ENCODE measurements at places on chromosomes 6 and 20.

DNA sequence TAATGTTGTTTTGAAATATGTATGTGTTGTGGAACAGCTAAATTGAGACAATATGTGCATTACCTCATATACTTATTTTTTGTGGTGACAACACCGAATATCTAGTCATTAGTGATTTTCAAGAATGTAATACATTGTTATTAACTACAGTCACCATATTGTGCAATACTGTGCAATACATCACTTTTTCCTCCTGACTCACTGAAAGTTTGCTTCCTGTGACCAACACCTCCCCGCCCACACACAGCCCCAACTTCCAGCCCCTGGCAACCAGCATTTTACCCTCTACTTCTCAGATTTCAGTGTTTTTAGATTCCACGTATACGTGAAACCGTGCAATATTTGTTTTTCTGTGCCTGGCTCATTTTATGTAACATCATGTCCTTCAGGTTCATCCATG, 627.9 kb downstream of the PRKN start:
- peak; percentile 58 for DNase-seq

DNA sequence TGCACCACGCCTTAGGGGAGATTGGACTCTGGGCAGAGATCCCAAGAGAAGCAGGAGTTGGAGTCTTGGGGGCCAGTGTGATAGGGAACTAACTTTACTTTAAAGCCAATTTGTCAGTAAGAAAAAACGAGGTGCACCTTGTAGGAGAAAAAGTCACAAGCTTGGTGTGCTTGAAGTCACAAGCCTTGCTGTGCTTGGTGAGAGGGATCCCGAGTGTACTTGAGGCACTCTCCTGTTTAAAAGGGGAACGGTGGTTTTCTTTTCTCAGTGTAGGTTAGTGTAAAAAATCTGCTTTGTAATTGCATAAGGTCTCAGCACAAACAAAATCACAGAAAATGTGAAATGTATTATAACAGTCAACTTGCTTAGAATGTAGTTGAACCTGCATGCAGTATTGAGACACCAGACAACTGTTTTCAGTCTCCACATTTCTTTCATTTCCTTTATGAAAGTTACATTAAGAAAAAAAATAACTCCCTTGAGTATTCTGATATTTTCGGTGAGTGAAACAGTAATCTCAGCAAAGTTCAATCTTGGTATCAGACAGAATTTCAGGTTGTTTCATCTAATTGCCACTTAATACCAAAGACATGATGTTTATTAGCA, 111.1 kb upstream of the DUSP22 start:
- no peak for DNase-seq

DNA sequence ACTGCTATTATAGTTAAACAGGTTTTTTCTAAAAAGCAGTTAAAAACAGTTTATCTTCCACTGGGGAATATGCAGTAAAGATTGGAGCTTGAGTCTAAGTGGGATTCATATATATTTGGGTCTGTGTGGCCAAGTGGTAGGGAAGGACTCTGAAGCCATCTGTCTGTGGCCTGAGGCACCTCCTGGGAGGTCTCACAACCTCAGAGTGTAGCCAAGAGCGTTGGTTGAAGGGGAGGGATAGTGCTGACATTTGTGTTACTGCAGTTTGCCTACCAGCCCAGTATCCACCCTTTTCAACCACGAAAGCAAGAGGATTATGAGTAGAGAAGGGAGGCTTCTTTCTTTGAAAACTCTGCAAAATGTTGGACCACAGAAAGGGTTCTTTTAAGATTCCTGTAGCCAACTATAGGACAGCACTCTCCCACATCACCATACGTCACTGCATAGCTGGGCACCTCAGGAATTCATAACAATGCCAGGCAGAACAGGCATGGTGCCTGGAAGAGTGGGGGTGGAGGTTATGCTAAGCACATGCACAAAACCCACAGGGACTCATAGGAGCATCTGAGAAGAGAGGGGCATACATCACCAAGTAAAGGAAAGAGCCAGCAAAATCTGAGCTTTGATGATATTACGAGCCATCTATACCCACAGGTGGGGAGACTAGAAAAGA, 90.5 kb upstream of the HEY2 start:
- peak; percentile 11 for DNase-seq

DNA sequence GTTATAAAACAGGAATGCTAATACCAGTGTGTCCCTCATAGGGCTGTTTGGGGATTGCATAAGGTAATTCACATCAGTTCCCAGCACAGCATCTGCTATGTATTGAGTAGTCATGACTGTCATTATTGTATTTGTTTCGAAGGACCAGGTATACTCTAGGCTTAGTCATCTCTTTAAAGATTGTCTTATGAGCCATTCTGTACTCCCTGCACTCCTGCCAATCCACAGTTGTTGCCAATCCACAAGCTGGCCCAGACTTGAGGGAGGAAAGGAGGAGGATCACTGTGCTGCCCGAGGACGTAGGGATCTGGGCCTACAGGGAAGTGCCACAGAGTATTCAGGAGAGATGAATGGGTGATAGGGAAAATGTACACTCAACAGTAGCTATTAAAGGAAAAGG, 113.0 kb upstream of the TIAM2 start:
- DNase-seq = no peak

DNA sequence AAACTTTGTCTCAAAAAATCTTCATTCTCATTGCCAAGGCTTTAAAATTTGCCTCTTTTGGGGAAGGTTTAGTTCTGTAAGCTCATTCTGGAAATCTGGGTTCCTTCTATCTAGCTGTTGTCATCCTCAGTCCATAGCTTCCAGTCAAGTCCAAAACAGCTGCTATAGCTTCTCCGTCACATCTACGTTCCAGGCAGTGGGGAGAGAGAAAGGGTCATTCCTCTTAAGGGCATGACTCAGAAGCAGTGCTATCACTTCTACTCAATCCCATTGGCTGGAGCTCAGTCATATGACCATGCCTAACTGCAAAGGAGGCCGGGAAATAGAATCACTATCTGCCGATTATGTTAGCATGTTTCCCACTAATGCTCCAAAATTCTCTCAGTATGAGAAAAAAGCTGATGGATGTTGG, 141.4 kb upstream of the PTPN1 start:
- DNase-seq = no peak

DNA sequence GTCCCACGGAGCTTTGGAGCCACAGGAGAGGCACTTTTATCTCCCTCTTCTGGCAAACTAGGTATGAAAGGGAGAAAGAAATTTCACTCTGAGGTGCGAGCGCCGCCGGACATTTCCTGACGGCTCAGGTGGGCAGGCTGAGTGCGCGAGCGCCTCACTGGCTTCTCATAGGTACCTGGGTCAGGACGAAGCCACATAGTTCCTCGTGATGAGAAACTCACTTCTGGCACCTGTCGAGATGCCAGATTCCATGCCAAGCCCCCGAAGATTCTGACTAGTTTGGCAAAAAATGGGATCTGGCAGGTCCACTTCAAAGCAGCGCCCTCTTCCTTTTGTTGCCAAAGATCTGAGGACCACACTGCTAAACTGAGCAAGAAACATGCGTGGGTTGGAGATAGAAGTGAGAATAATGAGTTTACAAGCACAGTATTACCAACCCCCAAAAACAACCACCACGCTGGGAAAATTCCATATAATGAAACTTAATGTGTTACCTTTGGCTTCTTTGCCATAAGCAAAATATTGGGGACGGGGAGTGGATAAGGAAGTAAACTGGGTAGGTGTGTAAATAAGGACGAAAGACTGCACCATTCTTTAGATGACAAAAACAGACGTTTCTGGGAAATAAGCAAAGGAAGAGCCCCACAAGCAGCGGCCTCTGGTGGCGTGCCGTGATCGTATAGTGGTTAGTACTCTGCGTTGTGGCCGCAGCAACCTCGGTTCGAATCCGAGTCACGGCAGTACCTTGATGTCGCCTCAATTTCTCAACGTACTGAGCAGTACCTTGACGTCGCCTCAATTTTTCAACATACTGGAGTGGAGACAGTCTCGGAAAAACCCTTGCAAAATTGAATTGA, 89.8 kb upstream of the PRSS16 start:
- peak; percentile 61 for DNase-seq

DNA sequence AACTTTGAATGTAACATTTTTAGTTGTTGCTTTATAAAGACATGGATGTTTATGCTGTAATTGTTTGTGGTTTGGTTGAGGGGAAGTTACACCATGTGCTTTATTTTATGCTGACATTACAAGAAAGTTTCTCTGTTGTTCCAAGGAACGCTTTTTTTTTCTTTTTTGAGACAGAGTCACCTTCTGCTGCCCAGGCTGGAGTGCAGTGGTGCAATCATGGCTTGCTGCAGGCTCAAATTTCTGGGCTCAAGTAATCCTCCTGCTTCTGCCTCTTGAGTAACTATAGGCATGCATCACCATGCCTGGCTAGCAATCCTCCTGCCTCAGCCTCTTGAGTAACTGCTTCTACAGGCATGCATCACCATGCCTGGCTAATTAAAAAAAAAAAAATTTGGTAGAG, 21.0 kb upstream of the IFNGR1 start:
- no peak for DNase-seq

DNA sequence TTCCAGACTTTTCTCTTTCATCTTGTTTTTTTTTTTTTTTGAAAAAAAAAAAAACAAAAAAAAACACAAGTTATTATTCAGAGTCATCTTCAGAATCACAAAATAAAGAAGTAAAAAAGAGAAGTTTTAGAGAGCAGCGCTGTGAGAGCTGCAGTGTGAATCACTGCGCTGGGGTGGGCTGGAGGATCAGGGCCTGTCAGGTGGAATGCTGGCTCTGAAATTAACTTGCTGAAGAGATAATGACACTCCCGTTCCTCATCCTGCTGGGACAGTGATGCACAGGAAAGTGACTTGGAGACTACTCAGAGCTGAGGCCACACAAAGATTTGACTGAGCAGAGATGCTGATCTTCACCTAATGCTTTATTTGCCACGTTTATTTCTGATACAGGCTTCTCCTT, 42.7 kb upstream of the CLDN20 start:
- DNase-seq = no peak

DNA sequence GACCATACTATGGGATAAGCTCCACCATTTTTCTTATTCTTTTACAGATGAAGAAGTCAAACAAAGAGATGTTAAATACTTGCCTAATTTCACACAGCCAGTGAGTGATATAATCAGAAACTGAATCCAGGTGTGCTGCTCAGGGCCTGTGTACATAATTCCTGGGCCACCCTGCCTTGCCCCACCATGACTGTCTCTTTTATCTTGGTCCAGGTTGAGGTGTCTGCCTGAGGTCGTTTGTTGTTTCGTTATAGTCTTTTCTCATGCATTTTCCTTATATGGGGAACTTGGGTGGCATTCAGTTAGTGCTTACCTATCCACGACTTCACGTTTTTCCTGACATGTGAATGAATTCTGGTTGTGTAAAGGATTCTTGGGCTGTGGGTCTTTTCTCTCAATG, 277.6 kb downstream of the COL12A1 start:
- DNase-seq = no peak

DNA sequence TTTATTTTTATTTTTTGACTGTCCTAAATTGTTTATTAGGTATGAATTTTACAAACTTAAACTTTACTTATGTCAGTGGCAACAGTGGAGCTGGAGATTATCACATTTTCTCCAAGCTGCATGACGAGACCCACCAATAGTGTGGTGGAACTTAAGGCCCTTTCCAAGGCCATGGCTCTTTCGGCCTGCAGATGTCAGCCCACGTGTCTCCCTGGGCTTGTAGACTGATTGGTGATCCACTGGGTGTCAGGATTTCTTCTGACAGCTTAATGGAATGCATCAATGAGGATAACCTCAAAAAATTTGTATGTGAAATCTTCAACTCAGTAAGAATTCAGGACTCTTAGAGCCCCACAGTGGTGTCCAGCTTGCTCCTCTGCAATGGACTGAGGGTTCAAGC, 32.3 kb upstream of the OVOL2 start:
- DNase-seq = no peak

DNA sequence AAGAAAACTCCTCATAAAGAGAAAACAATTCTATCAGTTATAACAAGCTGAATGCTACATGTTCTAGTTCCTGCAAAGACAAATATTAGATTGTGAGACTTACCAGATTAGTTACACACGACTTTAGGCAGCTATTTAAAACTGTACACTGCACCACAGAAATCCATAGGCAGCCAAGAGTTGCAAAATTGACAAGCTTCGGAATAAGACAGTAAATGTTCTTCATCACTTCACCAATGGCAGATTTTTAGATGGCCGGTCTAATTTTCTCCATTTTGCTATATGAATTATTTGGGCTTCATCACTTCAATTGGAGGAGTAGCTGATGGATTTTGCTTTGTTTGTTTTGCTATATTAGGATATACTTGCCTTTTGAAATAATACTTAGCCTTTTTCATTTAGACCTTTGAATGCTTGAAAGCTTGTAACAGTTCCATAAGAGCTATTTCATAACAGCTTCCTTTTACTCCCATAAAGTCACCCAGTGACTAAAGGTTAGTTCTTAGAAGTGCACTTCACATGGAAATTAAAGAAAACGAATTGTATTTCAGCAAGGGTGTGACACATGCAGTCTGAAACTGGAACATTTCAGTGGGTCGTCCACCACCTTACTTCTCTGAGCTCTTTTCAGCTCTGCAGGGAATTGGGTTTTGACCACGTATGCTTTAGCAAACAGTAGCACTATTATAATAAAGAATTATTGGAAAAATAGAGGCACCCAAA, at the start of gene ROS1:
Gene ROS1, minus strand, starts transcription at position 512 of the 723 bp plus-strand sequence. Its CDS starts 286 bp downstream, at position 226.
- DNase-seq = no peak

GRCh38 chr6:30720738-30721197, 616 bp downstream of the TUBB start:
- no peak for DNase-seq

GRCh38 chr20:5073660-5074231, 46.0 kb downstream of the PCNA start:
- no peak for DNase-seq

DNA sequence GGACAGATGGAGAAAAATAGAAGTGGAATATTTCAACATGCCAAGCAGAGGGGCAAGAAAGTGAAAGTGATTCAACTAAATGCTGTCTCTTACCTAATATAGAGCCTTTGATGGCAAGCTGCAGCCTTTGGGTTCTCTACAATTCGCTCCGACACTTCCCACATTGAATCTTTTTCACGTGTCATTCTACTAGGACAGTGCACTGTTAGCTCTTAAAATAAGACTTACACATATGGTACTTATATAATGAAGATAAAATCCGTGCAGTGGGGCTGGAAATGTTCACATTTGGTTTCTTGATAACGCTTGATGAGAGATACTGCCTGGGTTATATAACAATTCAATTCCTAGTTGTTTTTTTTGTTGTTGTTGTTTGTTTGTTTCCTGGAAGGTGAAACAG, 502.4 kb downstream of the LMBRD1 start:
- DNase-seq = no peak

- peak; percentile 68 for DNase-seq
Observed at GRCh38 chr6:30154709-30155519, 6.1 kb downstream of the TRIM10 start.

GRCh38 chr20:10807013-10807412, 133.2 kb upstream of the JAG1 start:
- no peak for DNase-seq

Measured in HS-5 (cell line).